ENCODE measurements at places on chromosomes 5 and 9.

DNA sequence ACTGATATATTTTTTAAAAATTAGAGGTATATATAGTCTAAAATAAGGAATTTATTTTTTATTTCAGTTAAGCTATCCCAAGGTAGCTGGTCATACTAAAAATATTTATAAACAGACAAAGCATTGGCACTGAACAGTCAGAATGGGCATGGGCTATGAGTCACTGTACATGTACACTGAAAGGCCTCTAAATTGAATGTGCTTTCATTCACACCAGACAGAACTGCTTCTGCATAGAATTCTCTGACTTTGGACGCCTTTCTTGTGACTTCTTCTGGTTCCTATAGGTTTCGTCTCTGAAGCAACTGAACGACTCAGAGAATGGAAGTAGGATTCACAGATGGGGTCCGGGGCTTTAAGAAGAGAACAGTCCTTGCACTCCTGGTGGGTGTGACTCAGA is 394.8 kb upstream of the MEF2C start:
- DNase-seq, result no peak

DNA sequence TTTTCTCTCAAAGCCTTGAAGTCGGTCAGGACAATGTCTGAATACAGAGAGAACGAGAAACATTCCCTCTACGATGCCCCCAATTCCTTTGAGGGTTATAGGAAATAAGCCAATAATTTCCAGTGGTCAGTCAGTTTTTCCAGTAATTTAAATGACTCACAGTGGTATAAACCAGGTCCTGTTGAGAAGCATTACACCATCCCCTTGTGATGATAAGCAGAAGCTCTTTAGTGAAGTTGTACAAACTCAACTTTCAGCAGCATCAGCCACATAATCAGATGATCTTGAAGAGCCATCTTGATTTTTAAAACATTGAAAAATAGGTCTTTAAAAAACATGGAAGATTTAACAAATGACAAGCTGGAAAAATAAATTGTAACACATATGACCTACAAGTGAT is 173.9 kb upstream of the ZNF462 start:
- no peak for DNase-seq

DNA sequence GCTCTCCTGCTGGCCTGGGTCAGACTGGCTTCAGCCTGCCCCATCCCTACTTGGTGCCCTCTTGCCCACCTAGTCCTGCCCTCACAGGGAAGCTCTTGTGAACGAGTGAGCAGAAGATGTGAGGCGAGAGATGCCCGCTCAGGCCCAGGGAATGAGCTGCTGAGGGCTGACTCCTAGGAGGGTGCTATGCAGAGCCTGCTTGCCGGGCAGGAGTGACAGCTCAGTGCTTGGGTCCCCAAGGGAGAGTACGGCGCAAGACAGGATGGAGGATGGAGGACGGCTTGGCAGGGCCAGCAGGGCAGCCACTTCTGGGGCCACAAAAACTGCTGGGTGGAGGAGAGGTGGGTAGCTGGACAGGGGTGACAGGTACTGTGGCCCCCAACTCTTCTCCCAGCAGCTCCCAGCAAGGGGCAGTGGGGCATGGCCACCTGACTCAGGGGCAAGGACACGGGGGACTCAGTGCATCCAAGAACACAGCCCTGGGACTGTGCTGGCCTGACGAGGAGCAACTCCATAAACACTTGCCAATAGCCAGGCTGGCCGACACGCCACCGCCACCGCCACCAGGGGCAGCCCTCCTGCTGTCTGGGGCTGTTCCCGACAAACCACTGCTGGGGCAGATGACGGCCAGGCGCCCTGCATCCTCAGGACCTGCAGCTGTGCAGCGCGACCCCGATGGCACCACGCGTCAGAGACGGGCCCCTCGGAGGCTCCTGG is 55.6 kb upstream of the UBAC1 start:
- DNase-seq, result no peak

DNA sequence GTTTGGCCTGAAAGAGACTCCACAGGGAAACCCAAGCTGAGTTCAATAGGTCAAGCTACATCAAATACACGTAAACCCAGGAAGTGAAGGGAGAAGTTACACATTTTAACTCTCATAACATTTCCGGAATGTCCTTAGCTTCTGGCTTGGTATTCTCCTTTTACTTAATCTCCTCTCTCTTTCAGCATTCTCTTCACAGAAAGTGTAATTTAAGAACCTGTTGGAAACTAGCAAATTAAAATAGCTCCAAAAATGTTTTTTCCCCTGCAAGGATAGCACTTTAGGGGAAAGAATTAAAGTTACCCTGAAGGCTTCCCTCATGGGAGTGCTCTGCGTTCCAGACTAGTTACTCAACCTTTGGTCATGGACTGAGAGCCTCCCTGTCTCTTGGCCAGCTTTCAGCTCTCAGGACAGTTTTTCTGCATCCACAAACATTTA is 292.7 kb upstream of the TARS1 start:
- DNase-seq, result no peak

GRCh38 chr5:8058616-8059190 is 189.8 kb downstream of the MTRR start:
- no peak for DNase-seq

DNA sequence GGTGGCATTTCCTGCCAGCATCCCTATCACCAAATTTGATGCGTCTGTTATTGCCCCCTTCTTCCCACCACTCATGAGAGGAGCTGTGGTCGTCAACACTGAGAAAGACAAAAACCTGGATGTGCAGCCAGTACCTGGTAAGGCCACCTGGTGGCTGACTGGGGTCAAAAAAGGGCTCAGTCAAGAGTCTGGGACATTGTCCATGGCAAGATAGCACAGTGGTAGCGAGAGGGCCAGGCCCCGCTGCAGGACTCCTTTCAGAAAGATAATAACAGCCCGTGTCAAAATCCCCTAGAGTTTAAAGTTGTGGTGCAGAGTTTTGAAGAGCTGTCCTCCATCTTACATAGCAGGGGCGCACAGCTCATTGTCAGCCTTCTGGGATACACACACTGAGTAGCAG is 40.8 kb downstream of the CSF1R start:
- DNase-seq, result no peak

- no peak for DNase-seq
Observed at GRCh38 chr9:35859310-35859989, 10.8 kb downstream of the OR13J1 start.

- no peak for DNase-seq
Observed at GRCh38 chr5:97243353-97243752, 60.3 kb upstream of the RIOK2 start.

GRCh38 chr9:34010979-34011378 is 37.7 kb downstream of the UBAP2 start:
- DNase-seq, result no peak

Measured in SIG-M5 (cell line).